NCI-H69 (cell line): ENCODE measurements at places on chromosomes 1 and 21.

- no peak for DNase-seq
These were observed 47.1 kb upstream of the COL6A2 start for GRCh38 chr21:46050668-46051378.

DNA sequence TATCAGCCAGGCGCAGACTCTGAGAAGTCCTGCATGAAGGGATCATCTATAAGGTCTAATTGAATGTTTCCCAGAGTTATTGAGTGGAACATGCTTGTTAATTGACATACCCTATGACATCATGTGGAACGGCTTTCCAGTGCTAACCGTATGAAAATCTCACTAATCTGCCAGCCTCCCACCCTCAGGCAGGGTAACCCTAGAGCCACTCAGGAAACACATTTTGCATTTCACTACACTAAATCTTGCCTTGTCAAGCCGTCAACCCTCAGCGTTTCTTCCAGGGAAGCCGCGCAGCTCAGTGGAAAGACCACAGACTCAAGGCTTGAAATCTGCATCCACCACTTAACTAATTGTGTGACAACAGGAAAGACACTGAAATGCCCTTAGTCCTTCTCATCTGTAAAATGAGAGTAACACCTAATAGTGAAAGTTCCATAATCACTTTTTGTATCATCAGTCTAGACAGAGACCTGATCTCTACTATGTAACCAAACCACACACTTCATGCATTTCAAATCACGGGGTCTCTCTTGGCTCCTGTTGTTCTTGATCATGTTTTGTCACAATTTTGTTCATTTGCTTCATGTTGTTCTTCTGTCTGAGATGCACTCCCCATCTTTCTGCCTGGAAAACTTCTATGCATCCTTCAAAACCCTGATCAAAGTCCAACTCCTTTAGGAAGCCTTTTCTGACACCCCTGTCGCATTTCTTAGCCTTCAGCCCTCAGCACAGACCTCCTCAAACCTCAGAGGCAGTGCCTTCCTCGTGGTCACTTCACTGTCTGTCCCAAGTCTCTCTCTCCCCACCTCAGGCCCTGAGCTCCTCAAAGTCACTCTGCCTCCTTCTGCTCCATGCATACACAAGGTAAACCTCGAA is 246.5 kb downstream of the TOMM20 start:
- no peak for DNase-seq

- DNase-seq: no peak
These were observed 111.1 kb upstream of the KCNE2 start for GRCh38 chr21:34252751-34253150.

- no peak for DNase-seq
These were observed at the start of gene PM20D1 for GRCh38 chr1:205849619-205850355. TSS of gene PM20D1 (minus strand) at chr1:205850132. CDS start at chr1:205850072, 60 bp downstream.

GRCh38 chr1:89701746-89702241 is 68.9 kb downstream of the LRRC8C start:
- DNase-seq: no peak

GRCh38 chr1:160996178-160996577 is 24.8 kb downstream of the F11R start:
- no peak for DNase-seq

DNA sequence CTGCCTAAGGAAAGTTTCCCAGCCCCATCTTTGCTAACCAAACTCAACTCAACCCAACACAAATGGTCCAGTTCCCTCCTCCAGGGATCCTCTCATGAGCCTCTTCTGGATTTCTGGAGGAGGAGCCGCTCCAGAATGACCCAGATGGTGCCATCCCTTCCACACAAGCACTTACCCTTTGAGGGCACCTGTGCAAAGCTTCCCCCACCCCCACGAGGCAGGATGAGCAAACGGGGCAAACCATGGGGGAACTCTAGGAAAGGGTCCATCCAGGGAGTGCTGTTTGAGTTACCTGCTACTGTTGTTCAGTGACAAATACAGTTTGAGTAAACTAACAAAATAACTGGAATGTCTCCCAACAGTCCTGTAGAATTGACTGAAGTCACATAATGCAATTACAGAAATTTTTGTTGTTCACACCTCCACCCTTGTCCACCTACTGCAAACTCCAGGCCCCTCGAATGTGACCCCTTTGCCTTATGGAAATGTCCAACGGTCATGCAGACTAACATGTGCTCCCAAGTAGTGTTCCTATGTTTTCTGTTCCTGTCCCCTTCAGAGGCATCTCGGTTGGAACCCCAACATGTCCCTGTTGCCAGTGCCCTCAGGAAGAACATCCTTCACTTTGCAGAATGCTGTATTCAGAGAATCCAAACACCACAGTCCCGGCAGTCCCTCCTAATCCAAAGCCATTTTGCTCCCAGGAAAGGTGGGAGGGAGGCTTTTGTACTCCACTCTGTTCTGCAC is 160.1 kb downstream of the RRAGC start:
- no peak for DNase-seq

- DNase-seq: no peak
These were observed 34.1 kb upstream of the DIP2A start for GRCh38 chr21:46424621-46425020.

- DNase-seq: peak; percentile 15
These were observed 35.2 kb downstream of the PTPRC start for GRCh38 chr1:198674009-198674408.

- no peak for DNase-seq
These were observed 235.4 kb downstream of the PBX1 start for GRCh38 chr1:164794356-164794755.

GRCh38 chr1:229184066-229184465 is 86.8 kb upstream of the RAB4A start:
- DNase-seq: peak; percentile 22

- DNase-seq: no peak
These were observed 21.6 kb downstream of the RAB3GAP2 start for GRCh38 chr1:220250681-220251080.

- DNase-seq: no peak
These were observed 71.1 kb upstream of the EXO1 start for GRCh38 chr1:241776911-241777310.

GRCh38 chr1:46394108-46394871 is at the start of gene FAAH:
TSS of gene FAAH (plus strand) at chr1:46394317. CDS start at chr1:46394349, 32 bp downstream.
- peak; percentile 80 for DNase-seq

DNA sequence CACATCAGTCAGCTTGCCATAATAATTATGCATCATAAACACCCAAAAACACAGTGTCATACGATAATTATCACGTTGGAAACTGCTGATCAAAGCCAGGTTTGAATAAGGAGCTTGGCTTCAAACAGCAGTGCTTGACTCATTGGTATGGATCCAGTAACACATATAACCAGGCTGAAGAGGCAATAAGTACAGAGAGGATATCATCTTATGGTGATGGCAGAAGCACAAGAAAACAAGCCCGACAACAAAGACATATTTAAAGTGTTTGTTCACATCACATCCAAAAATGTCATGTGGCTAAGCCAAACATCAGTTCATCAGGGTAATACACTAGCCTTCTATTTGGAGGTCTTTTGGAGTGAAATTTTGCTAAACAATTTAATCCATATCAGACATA is 389.7 kb downstream of the NCAM2 start:
- peak; percentile 38 for DNase-seq

DNA sequence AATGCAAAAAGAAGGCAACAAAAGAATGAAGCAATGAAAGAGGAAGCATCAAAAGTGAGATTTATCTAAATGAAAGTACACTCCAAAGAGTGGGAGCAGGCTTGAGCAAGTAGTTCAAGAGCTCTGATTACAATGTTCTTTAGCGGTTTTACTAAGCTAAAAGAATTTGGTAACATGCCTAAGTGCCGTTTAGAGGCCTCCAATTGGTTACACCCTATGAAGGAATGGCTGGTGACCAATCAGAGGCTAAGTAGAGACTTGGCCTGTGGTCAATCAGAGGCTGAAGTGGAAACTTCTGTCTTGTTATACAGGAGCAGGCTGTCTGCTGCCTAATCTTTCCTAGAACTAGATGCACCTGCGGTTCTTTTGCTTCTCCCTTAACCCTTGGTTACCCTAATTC is 59.1 kb downstream of the PTGFR start:
- no peak for DNase-seq

GRCh38 chr1:77797991-77798390 is 18.5 kb downstream of the MIGA1 start:
- DNase-seq: no peak

DNA sequence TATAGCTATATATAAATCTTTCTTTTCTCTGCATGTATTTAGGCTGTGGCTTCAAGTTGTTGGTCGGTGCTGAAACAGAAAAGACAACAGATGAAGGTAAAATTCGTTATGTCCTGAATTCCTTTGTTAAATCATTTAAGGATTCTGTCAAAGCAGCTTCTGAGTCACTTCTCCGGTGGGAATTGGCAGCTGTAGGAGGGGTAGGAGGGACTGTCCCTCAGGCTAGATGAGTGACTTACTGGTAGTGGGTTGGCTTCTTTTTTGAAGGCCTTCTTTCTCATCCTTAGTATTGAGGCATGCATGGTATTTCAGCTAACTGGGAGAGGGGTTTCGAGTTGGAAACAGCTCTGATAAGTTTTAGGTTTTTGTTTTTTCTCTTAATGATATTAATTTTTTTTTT is 22.1 kb upstream of the NEXN start:
- DNase-seq: no peak

DNA sequence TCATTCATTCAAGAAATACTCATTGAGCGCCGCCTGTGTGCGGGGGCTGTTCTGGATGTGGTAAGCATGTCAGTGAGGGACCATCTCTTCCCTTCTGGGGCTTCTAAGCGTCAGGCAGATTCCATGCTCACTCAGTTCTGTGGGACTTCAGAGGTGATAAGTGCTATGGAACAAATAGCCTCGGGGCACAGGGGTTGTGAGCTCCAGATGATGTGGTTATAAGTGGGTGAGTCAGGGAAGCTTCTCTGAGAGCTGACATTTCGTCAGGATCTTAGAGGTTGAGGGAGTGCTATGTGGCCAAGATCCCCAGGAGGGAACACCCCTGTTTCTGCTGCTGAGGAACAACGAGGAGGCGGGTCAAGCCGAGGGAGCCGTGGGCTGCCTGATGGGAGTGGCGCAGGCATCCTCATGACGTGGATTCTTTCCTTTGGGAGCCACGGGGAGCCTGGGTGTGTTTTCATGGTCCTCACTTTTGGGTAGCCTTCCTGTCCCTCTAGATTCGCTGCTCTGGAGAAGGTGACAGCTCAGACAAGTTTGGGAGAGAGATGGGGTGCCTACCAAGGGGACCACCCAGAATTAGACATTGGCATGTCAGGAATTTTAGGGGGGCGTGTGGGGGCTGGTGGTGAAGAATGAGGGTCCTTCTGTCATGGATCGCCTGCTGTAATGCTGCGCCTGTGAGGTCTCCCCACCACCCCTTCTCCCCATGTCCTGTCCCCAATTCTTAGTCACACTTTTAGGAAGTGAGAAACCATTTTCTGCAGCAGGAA is 38.5 kb downstream of the HUNK start:
- peak; percentile 50 for DNase-seq

DNA sequence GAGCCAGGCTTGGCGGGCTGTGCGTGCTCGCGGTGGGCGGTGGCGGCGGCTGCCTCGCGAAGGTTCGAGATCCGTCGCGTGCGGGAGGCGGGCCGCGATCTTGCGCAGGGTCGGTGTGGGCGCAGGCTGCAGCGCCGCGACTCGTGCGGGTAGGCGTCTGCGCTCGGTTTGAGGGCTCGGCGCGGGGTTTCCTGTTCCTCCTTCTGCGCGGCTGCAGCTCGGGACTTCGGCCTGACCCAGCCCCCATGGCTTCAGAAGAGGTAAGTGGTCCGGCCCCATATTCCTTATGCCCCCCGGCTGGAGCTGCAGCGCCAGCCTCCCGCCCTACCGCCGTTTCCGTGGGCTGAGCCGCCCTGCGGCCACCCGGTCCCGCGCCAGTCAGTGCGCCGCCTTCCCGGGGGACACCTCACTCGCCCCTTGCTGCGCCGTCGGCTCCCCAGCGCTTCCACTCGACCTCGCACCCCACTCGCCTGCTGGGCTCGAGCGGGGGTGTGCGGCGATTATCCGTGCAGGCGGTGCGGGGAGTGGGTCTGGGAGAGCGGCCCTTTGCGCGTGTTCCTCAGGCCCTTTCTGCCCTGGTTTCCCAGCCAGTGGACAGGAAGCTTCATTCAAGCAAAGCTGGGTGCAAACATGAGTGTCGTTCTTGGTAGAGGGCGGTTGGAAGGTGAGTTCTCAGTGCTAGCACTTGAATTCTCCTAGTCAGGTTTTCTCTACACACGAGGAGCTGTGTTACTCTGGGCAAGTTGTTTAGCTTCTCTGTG is at the start of gene CACYBP:
Gene CACYBP (plus strand): TSS at position 12 of the 761 bp plus-strand sequence. CDS start 234 bp downstream, at position 246.
- DNase-seq: peak; percentile 77

- DNase-seq: no peak
These were observed 108.9 kb upstream of the NEK7 start for GRCh38 chr1:198047913-198048312.

- no peak for DNase-seq
These were observed 5.1 kb upstream of the ARNT start for GRCh38 chr1:150881331-150882070.

DNA sequence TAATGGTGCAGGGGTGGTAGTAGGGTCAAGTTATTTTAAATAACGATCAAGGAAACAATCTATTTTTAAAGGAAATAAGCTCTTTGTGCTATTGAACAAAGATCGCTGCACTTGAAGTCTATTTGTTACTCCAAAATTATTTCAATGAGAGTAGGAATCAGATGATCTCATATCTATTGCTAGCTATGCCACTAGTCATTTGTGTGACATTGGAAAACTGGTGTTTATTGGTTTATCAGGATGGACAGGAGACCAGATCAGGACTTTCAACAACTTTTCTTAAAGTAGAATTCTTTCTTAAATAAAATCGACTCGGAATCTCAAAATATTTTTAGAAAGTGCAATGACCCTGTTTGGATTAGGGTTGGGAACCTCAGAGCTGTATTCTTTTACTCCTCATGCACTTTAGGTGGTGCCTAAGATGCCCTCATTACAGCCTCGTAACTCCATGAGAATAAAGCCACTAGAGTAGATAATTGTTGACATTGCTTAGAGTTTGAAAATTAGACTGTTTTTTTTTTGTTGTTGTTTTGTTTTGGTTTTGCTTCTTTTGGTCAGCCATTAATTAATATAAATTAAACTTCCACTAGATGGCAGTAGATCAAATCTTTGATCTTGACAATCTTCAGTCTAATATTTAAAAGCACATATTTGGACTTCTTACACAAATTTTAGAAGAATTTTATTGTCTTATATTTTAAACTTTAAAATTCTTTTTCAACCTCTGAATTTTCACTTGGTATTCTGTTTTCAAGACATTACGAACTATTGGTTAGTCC is 352.4 kb downstream of the USP25 start:
- peak; percentile 19 for DNase-seq

DNA sequence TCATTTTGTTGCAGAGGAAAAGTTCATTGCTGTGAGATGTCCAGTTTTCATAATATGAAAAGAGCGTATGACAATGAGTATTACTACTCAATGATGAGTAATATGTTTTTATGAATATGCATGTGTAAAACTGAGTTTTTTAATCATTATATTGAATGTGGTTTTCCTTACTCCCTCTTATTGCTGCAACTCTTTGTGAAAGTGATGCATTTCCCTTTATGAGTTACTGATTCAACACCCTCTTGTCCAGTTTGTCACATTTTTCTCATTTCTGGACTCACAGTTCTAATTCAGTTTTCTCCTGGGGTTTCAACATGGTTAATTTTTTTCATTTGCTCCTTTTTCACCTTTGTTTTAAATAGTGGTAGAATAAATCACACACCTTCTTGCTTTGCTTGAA is 35.2 kb upstream of the KCNJ15 start:
- DNase-seq: no peak

- DNase-seq: no peak
These were observed 22.9 kb downstream of the LRIG2 start for GRCh38 chr1:113095790-113096455.
